Activated CD8-positive, alpha-beta memory T cell treated with anti-CD3 and anti-CD28 coated beads for 36 hours (primary cell): ENCODE measurements at places on chromosomes 3 and 15. TPM values are rescaled to one million over a fixed set of nuclear protein-coding genes. Genes with fewer than 3 reads are reported as not detected.

The MKRN3 gene
- total RNA-seq: 1.1 TPM

The ADPRH gene
- total RNA-seq: 8.5 TPM

The ACTL6A gene
- 96.8 TPM for total RNA-seq

The SNRPA1 gene
- 233 TPM for total RNA-seq

The KNG1 gene
- not detected for total RNA-seq
